ENCODE measurements at places on chromosomes 5 and 9.

- no peak for DNase-seq
Observed at GRCh38 chr9:89122949-89123348, 55.7 kb downstream of the SHC3 start.

DNA sequence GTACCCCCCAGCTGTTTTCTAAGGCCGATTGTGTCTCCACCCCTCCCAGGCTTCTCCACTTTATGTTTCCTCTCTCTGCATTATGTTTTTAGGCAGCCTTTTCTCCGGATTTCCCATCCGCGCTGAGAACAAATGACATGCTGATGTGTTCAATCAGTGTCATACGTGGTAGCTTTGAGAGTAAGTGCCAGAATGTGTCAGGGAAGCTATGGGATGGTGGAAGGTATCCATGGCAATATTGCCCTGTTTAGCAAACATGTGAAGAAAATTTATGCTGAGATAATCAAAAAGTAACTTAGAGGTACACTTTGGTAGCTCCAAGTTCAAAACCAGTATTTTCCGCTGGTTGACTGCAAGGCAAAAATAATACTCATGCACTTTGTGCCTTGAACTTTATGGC, 36.6 kb upstream of the LECT2 start:
- DNase-seq, result no peak

DNA sequence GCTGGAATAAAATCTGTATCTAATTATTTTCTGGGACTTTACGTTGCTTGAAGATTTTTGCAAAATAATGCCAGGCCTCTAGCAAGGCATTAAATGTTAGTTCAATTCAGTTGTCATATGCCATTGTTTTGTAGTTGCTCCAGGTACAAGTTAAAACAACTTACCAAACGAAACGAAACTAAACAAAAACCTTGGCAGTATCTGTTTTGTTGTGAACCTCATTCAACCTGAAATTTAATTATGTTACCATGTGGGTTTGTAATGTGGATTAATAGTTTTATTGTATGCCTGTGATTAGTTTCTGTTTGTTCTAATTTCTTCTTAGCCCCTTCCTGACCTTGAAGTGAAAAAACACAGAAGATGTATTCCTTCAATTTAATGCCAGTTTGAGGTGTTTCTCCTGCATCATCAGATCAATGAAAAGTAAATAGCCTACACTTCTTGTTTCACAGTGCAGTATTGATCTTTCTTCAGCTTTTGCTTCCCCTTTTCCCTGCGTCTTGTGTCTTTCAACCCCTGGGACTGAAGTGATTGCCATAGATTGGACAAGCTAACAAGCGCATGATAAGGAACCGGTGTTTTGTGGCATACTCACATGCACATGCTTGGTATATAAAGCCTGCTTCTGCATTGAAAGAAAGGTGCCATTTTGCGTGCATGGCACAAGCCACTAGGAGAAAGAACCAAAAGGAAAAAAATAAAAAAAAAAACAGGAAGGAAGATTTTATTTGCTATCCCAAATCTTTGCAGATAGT, 699.0 kb upstream of the ARRDC3 start:
- DNase-seq, result no peak

DNA sequence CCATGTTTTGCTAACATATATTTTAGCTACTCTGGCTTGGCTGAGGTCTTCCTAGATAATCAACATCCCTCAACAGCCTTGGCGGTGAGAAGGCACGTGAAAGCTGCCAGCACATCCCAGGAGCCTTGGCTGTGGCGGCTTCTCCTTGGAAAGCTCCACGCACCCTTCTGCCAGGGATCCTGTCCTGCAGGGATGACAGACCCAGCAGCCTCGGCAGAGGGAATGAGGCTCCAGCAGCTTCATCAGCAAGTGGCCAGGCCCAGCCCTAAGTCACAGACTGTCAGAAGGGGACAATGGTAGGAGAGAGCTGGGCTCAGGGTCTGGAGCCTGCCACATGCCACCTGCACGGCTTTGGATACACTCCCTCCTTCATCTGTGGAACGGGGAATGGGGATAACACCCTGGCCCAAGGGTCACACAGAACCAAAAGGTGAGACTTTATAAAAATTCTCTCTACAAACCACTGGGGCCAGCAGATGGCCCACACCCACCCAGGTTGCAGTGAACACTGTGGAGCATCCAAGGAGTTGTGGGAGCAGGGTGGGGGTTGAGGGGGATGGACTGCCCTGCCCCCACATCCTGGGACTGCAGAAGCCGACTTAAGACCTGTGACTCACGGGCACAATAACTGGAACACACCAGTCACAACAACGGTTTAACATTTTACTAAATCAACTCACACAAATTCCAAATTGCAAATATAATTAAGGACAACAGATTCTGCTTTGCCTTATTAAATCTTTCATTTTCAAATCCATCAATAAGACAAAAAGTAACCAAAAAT, 65.1 kb downstream of the MACROH2A1 start:
- no peak for DNase-seq

- DNase-seq, result no peak
Observed at GRCh38 chr9:17551023-17551422, 27.8 kb upstream of the SH3GL2 start.

- no peak for DNase-seq
Observed at GRCh38 chr5:40995801-40996586, 75.1 kb downstream of the MROH2B start.

DNA sequence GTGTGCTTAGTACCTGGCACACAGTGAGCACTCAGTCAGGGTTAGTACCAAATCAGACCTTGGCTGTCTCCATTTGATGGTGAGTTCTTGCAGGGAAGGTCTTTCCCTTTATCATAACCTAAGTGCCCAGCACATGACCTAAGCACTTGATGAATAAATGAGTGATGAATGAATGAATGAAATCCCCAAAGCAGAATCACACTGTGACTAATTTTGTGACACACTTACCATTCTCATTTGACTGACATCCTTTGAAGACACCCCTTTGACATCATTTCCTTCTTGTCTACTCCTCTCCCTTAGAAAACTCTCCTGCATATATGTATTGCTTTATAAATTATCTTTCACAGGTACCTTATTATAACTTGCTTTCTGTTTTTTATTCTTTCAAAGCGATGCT, 130.2 kb upstream of the ELL2 start:
- no peak for DNase-seq

GRCh38 chr5:106639488-106639887, 1031.2 kb downstream of the EFNA5 start:
- no peak for DNase-seq

DNA sequence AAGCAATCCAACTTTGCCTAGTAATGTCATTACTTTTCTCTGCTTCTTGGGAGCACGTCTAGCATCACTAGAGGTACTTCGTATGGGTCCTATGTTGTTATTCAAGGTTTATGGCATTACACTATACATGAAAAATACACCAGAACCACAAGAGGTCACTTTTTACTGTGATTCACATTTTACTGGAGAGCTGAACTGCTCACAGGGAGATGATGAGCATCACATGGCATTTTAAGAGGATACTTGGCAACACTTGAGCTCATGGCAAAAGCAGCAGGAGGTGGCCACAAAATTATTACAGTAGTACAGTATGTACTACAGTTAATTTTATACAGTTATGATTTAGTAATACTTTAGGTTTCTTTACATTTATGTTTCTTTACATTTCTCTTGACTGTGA, 223.4 kb downstream of the PARP8 start:
- no peak for DNase-seq

DNA sequence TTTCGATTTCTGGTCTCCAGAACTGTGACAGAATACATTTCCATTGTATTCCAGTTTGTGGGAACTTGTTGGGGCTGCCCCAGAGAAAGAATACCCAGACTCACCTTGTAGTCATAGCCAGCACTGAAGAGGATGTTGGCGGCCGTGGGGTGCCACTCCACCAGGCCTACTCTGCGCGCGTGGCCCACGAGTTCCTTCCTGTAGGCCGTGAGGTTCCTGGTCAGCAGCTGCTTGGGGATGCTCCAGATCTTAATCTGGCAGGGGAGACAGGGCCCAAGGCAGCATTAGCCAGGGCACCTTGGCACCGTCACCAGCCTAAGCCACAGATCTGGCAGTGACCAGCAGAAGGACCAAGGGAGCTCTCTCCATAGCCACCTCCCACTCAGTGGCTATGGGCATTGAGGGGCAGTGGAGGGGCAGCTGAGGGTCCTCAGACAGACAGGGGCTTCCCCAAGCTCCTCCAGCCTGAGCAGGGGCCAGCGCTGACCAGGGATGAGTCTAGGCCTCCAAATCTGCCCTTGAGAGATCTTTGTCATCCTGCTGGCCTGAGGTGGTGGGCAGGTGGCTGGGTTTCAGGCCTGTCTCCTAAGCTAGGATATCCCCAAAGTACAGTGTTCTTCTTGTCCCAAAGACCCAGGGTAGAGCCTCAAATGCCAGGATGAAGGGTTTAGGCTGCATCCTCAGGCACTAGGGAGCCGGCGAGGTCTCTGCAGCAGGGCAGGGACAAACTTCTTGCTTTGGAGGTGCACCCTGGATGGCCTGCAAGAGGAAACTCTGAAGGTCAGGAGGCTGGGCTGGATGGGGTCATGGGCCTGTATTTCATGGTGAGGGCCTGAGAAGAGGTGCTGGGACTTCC, 15.9 kb upstream of the TRIM14 start:
- DNase-seq, result peak; percentile 21

DNA sequence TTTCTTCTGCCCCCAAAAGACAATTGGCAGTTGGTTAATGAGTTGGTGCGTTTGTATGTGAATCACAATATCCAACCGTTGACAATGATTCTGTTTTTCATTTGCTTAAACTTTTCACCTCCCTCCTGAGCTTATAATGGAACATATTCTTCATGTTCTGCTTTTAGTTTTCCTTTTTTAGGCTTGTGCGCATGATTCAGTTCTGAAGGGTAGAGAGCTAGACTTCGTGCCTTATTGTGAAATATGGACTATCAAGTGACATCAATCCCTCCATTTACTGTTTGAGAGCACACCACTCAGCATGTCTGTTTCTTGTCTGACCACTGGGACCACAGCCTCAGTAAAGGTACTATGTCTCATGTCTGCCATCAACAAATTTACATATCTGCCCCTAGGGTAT, 30.5 kb upstream of the LPAR1 start:
- DNase-seq, result no peak

DNA sequence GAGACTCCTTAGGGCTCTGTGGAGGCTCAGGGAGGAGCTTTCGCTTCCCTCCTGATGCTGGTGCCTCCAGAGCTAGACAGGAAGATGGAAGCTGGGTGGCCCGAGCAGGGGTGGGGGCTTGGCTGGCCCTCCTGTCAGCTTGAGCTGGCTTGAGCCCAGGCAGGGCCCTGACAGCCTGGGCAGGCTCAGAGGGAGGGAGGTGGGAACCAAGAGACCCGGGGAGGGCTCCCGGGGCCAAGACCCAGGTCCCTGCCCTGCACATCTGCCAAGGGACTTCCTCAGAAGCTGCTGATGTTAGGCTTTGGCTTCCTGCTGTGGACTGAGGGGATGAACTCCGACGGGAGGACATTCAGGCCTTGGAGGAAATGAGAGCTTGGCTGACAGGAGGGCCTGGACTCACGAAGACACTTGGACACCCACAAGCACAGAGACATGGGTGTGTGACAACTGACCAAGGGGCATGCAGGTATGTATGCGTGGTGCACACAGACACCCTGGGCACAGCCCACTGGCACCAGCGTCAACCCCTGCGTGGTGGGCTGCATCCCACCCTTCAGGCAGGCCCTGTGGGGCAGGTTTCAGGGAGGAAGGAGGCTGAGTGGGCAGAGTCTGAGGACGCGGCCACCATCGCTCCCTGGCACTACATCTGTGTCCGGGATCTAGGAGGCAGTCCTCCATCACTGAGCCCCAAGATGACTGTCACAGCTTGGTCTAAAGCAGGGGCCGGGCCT, 1.7 kb upstream of the LTC4S start:
- no peak for DNase-seq

DNA sequence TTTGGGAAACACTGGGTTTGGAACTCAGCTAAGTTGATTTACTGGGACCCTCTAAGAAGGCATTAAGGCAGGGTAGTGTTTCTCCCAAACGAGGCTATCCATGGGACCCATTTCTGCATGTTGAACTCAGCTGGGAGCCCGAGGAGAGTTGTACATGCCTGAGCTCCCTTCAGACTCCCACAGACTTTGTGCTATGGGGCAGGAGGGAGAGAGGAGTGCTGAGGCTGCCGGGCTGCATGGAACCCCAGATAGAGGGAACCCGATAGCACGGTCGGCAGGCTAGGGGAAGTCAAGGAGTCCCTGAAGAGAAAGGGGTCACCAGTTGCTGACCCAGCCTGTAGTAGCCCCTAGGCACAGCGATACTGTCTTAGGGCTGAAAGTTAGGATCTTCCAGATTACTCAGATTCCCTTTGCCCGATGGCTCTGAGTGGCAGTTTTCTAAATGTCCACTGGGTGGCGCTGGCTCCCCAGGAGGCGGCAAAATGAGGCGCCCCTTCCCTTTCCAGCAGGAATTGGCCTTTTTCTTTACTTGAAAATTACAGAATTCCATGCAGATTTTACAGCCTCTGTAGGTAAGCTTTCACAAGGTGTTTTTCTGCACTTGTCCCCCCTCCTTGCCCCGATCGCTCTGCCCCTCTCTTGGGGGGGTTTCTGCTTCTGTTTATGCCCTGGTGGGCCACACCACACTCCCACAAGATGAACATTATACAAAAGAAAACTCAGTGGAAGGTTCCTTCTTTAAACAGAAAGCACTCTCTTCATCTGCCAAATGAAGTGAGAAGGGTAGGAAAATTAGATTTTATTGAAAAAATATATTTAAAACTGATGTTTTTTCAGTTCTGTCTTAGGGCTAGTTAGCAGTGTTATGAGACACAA, 17.8 kb downstream of the NANS start:
- peak; percentile 70 for DNase-seq

DNA sequence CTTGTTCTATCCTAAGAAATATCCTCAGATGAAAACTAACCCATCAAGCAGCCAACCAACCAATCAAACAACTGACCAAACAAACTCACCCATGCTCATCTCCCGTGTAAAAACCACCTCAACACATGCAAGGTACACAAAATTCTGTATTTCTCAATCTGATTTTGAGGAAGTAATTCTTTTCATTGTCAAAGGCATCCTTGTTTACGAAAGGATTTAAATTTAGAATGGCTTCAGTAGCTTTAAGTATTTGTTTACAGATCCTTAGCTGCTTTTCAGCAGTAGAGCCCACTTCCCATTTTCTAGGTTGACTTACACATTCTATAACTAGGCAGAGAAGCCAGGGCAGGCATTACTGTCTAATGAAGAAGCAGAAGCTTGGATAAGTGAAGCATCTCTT, 78.6 kb downstream of the NTRK2 start:
- DNase-seq, result no peak

DNA sequence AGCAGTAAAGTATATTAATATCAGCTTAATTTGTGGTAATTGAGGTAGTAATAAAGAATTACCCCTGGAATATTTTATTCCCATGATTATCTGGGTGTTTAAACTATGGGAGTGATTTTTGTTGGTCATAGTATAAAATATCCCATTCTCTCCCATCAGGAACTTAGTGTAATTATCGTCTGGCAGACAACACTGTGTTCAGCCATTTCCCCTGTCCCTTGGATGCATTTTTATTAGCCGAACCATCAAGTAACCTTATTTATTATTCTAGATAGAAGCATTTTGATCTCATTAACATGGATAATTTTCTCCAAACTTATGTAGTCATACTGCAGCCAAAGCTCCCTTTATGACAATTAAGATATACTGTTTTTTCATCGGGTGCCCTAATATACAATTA, 320.8 kb downstream of the MAT2B start:
- no peak for DNase-seq

Data from activated CD4-positive, CD25-positive, alpha-beta regulatory T cell treated with anti-CD3 and anti-CD28 coated beads, Interleukin-2, amount 50 U/mL, for 72 hours (primary cell).